RPMI7951 (cell line): ENCODE measurements at places on chromosomes 3 and 15. TPM values are rescaled to one million over a fixed set of nuclear protein-coding genes. Genes with fewer than 3 reads are reported as not detected.
A peak's percentile ranks its signal among the peaks of the same experiment; 100 is the strongest.

DNA sequence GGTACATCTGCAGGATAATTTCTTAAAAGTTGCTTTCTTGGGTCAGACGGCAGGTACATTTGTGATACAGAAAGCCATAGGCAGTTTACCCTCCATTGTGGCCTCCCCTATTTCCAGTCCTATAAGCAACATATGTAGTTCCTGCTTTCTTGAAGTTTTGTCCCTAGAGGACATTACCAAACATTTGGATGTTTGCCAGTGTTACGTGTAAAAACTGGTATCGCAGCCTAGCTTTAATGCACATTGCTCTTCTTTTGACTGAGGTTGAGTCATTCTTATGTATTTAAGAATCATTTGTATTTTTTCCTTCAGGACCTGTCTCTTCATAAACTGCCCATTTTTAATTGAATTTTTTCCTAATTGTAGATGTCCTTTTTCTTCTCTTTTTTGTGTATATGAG, 114.3 kb downstream of the DIPK2A start:
- DNase-seq = no peak

- DNase-seq = no peak
These were observed 2.7 kb upstream of the PCCB start for GRCh38 chr3:136247436-136247835.

SKIC8 gene
- total RNA-seq = 130 and 132 TPM in 2 replicates

DNA sequence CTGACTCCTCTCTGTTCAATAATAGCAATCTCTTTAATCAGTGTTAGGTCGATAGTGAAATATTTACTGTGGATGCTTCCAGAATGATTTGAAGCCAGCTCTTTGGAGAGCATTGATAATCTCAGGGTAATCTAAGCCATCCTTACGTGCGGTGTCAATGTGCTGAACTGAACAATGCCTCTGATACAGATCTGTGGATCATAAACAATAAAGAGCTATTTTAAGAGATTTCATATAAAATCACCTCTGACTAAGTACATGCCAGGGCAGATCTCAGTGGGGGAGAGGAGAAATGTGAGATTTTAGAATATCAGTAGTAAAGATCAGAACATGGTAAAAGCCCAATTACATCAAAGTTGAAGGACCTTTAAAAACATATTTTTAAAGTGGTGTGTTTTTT, 319.3 kb upstream of the GBE1 start:
- DNase-seq = no peak

GABRB3 gene
- total RNA-seq = 0.12 TPM in 1 of 2 replicates, not detected in the other

GRCh38 chr3:108022256-108023150, 68.3 kb downstream of the CD47 start:
- DNase-seq = no peak

DNA sequence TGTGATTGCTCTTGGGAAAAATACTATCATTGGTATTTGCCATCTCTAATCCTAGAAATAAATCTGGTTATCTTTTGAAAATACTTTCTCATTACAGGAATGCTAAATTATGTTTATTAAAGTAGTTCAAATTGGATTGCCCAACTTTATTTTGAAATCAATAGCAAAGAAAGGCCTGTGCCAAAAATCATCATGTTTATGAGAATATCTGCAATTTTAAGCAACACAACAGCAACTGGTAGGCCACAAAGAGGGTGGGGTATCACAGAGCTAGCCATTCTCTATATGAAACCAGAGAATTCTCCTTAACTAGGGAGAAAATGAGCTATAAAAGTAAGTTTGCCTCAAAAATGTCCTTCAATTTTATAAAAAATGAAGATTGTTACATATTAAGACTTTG, 11.9 kb upstream of the TM4SF19 start:
- no peak for DNase-seq

ITIH1 gene
- total RNA-seq = not detected in 2 replicates

GRCh38 chr15:66006986-66007385, 137.7 kb downstream of the RAB11A start:
- peak; percentile 52 for DNase-seq

GOLGA8T gene
- total RNA-seq = not detected in 2 replicates
